ENCODE measurements at places on chromosomes 5 and 9.

DNA sequence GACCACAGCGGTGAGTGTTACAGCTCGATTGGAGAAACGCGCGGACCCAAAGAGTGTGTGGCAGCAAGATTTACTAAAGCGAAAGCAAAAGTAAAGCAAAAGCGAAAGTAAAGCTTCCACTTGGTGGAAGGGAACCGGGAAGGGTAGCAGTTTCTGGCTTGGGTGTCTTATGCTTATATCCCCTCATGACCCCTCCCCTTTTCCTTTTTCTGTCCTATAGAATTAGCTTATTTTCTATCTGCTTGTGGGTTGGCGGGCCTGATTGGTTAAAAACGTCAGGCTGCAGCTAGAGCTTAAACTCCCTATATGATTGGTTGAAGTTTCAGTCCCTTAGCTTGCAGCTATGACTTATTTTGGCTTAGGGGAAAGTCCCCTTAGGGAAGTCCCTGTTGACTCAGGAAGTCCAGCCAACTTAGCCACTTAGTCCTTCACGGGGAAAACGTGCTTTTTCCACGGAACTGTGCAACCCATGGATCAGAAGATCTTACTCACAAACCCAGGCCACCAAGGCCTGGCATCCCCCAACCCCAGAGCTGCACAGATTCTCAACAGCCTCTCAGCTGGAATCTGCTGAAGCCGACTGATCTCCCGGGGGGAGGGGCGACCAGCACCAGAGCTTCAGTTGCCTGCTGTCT lies 114.2 kb upstream of the ADAMTS16 start:
- DNase-seq = peak; percentile 99

DNA sequence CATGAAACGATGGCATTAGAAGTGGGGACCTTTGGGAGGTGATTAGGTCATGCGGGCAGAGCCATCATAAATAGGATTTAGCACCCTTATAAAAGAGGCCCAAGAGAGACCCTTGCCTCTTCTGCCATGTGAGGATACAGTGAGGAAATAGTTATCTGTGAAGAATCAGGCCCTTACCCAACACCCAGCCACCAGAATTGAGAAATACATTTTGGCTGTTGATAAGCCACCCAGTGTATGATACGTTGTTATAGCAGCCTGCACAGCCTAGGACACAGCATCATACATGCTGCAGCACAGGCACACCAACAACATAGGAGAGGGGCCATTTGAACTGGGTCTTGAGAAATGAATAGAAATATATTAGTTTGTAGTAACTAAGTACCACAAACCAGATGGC lies 8.0 kb upstream of the MAMDC2 start:
- no peak for DNase-seq

DNA sequence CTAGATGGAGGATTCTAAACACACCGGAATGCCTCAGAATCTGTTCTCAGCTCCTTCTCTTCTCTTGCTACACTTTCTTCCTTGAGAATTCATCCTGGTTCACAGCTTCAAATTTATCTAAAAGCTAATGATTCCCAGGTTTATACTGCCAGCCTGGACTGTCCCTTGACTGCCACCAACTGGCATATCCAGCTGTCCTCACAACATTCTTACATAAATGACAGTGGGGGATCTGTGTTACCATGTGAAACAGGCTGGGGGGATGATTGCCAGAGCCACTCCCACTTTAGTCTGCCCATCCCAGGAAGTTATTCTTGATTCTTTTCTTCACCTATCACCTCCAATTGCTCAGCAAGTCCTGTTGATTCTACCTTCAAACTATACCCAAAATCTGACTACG lies 27.2 kb upstream of the ZFR start:
- no peak for DNase-seq

DNA sequence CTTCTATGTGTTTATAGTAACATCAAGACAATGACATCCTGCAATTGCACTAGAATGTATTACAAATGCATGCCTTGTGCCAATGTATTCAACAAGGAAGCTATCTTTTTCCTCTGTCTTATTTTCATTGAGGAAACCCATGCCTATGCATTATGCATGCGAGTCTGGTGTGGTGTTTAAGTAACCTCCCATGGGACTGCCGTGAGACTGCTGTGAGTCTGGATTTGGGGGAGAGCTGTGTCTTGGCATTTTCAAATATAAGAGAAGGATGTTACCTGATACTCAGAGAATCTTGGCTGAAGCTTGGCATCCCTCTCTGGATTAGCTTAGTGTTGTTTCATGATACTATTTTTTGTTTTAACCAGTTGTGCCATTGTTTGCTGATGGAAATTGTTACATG lies 98.3 kb downstream of the F2RL2 start:
- DNase-seq = no peak

GRCh38 chr5:3509290-3509689 lies 86.3 kb upstream of the IRX1 start:
- DNase-seq = no peak

- no peak for DNase-seq
Observed at GRCh38 chr5:5886812-5887486, 464.5 kb downstream of the ICE1 start.

DNA sequence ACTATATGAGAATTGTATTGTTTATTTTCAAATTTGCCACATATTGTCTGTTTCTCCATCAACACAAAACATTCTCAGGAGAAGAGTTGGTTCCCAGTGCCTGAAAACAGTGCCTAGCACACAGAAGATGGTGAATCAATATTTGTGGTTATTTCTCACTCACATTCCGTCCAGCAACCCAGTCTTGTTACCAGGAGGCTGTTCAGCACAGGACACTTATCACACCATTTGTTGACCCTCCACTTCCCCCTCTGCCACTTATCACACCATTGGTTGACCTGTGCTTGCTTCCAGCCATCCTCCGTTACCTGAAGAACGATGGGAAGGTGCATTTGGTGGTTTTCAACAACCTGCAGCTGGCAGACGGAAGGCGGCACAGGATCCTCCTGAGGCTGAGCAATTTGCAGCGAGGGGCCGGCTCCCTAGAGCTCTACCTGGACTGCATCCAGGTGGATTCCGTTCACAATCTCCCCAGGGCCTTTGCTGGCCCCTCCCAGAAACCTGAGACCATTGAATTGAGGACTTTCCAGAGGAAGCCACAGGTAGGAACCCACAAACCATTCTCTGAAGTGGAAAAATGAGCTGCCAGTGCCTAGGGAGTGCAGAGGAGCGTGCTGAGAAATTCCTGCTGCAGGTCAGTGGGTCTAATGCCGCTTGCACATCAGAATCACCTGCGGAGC lies 20.5 kb downstream of the THBS4 start:
- no peak for DNase-seq

DNA sequence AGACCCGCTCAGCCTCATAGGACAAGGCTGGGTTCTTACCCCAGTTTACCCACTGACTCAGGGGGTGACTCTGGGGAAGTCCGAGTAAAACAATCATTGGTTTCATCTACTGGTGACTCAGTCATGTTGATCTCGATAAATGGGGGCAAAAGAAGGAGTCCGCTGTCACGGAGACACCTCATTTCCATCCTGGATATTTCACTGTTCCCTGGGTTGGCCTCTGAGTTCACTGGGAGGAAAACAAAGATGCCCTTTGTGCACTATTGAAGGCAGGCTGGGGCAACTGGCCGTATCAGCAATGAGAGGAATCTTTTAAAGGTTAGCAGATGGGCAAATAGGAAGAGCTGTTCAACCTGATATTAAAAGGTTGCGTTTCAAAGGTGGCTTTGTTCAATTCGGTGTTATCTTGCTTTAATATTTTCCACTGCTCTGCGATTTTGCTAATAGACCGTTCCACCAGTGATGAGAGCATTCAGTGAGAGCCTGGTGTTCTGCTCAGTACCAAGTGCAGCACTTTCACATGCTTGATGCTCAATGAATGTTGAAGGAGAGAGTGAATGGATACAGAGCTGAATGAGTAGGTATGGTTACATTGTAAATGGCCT lies 110.2 kb upstream of the EGFLAM start:
- no peak for DNase-seq

- DNase-seq = no peak
Observed at GRCh38 chr5:81171769-81172168, 61.4 kb upstream of the CKMT2 start.
